Left forelimb (tissue), 1 donor: ENCODE measurements at places on chromosomes 1 and 21.

GRCh38 chr1:183075861-183076260, 52.6 kb downstream of the LAMC1 start:
- no peak for DNase-seq

- DNase-seq: no peak
These were observed 7.2 kb downstream of the INAVA start for GRCh38 chr1:200901796-200902444.

DNA sequence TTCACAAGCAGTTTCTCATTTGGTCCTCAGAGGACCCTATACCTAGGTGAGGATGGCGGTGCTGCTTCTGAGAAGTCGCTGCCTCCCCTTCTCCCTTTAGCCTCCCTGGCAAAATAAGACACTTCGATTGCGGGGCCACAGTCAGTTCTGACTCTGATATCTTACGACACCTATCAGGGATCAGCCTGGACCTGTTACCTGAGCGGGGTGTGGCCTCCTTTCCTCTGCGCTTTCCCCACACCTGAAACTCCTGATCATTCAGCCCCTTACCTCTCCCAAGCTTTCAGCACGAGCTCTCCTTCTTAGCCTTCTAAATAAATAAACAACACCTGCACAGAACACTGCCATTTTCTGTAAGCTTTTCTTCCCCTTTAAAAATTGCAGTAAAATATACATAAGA, 24.6 kb upstream of the GPR137B start:
- DNase-seq: no peak

- DNase-seq: no peak
These were observed 21.3 kb downstream of the MRPL37 start for GRCh38 chr1:54221113-54221834.

GRCh38 chr21:44523567-44524413, 16.2 kb downstream of the KRTAP10-1 start:
- DNase-seq: peak; percentile 53

DNA sequence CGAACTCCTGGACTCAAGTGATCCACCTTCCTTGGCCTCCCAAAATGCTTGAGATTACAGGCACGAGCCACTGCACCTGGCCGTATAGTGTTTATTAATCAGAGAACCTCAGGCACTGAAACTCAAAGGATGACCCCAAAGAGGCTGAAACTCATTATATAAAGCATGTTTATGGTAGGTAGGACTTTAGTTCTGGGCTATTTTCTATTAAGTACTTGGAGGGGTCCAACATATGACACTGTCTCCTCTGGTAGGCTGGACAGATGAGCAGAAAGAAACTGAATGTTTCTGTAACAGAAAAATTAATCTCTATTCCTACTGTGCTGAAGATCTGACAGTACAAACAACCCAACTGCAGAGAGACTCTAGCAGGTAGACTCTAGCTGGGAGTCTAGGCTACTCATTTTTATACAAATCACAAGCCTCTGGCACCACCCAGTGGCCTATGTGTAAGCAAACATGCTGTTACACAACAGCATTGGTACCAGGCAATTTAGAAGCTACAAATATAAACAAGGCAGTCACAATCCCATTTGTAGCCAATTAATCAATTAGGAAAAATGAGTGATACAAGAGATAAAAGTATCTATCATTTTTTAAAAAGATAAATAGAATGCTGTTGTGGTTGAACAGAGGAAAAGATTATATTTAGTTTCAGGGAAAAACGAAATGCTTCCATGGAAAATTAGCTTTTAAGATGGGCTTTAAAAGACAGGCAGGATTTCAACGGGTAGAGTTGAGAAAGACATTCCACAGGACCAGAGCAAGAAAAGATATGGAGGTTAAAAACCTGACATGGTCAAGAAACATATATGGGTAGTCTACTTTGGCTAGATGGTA, 10.4 kb downstream of the DCAF8 start:
- no peak for DNase-seq

DNA sequence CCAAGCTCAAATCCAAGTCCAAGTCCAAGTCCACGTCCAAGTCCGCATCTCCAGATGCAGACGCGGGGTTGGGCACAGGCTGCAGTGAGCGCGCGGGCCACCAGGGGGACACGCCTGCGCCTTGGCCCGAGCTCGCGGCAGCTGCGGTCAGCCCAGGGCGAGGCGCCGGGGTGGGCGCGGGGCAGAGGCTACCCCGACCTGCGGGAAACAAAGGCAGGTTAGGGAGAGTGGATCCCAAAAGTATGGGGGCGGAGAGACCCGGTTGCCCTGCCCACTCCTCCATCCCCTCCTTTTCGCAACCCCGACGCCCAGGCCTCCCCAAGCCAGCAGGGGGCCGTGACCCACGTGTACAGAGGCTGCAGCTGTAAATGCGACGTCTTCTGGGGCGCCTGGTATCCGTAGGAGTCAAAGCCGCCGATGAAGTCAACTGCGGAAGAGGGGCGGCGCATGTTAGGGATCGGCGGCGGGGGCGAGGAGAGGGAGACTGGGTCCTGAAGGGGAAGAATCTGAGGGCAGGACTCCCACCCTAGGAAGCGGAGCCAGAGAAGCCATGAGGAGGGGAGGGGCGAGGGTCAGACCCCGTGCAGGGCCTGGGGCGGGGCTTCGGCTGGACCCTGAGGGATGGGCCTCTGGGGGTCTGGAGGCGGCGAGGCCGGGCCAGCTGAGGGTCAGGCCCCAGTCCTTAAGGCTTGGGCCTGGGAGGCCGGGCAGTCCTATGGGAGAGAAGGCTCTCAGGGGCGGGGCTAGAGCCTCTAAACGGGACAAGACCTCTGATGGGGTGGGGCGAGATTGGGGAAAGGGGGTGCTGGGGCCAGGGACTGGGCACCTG, 58.0 kb downstream of the NKAIN1 start:
- DNase-seq: peak; percentile 85

- DNase-seq: no peak
These were observed 16.2 kb downstream of the INSRR start for GRCh38 chr1:156842618-156843300.

DNA sequence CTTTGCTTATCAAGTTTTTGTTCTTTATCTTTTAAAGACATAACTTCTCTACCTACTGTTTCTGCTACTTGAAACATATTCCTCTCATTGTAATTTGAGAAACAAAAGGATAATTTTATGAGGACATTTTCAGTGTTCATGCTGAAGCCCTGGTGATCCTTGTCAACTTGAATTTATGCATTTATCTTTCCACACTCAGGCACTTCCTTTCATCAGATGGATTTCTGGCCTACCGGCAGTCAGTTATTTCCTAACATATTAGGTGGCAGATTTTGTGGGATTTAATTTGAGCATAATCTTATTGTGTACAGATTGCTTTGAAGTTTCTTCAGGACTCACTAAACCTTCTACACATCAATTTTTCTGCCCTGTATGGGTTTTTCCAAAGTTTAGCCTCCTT, 75.0 kb downstream of the RGL1 start:
- DNase-seq: no peak

GRCh38 chr1:26025517-26025916, 3.9 kb downstream of the EXTL1 start:
- no peak for DNase-seq

- no peak for DNase-seq
These were observed 113.6 kb downstream of the UCHL5 start for GRCh38 chr1:192945390-192946130.

DNA sequence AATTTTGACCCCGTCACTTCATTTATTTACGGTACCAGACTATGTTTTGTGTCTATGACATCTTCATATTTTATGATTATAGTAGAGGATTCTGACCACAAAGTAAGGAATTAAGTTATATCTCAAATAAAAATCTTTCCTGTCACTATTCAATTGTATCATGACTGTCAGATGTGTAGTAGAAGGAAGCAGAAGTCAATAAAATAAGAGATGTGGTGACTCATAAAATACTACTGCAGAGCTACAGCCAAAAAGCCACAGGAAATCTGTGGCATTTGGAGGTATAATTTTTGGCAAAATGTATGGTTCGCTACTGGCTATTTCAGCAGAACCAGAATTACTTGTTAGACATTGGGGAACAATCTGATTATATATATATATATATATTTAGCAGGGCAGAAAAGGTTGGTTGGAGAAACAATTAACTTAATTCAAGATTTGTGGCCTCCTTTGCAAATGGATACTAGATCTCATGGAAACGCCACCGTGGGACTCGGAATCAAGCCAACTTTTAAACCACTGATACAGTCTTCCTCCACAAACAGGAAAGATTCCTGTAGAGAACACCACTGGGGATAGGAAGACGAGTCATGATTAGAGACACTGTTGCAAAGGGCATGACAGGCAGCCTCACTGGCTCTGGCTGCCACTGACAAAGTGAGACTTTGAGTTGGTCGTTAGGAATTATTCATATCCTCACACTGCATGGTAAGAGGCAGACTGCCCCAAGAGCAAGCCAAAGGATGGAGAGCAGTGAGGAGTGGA, 5.1 kb downstream of the FCRL2 start:
- DNase-seq: no peak

- no peak for DNase-seq
These were observed 20.4 kb downstream of the OLFML2B start for GRCh38 chr1:162003061-162003829.

- DNase-seq: peak; percentile 38
These were observed 39.1 kb downstream of the KCNC4 start for GRCh38 chr1:110249256-110249655.

- DNase-seq: no peak
These were observed 163.2 kb downstream of the ZBTB18 start for GRCh38 chr1:244214009-244214967.

DNA sequence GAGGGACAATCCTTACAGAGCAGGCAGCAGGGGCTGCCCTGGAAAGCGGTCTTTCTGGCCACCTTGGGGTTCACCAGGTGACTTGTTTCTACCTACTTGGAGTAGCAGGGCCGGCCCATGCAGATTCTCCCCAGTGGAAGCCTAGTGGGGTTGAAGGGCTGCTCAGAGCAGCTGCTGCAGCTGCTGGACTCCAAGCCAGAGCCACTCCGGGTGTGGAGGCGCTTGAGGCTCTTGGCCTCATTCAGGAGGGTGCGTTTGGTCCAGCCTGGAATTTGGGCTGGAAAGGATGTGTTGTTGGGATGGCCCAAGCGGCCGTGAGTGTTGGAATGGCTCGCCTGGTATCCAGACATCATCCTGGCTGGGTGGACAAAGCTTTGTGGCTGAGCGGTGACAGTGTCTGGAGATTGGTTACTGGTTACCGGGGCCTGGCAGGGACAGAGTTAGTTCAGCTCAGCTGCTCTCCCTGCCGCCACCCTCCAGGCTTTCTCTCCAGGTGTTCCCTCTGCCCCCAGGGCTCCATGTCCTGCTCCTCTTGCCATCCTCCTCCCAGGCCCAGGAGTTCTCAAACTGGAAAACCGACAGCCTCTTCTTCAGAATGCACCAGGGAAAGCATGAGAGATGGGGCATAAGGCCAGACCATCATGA, 14.2 kb upstream of the HSPG2 start:
- no peak for DNase-seq

- DNase-seq: no peak
These were observed 179.6 kb downstream of the TPR start for GRCh38 chr1:186195377-186195931.

- no peak for DNase-seq
These were observed at the start of gene CTNNBIP1 for GRCh38 chr1:9910076-9910422. CTNNBIP1 (minus strand) TSS chr1:9910269; CDS start chr1:9872064, 38,205 bp downstream.

GRCh38 chr1:76250271-76250670, 175.7 kb downstream of the ST6GALNAC3 start:
- DNase-seq: no peak

DNA sequence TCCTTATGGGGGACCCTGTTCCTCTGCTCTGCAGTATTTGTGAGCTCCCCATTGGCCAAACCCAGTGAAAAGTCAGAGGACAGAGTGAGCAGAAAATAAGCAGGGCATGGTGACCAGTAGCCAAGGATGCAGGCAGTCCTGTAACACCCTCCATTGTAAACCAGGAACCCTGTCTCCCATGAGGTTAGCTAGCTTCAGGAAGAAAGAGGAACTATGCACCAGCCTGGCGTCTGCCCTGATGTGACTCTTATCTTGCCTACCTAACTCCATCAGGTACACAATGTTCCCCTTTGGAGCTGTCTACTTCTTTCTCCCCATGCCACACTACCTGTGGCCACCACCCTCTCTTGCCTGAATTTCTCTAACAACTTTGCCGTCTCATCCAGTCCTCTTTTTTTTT, 119.2 kb downstream of the LRIG2 start:
- no peak for DNase-seq

GRCh38 chr1:204650911-204651570, 34.5 kb downstream of the LRRN2 start:
- no peak for DNase-seq

GRCh38 chr1:1055841-1056736, 18.0 kb downstream of the RNF223 start:
- DNase-seq: no peak

DNA sequence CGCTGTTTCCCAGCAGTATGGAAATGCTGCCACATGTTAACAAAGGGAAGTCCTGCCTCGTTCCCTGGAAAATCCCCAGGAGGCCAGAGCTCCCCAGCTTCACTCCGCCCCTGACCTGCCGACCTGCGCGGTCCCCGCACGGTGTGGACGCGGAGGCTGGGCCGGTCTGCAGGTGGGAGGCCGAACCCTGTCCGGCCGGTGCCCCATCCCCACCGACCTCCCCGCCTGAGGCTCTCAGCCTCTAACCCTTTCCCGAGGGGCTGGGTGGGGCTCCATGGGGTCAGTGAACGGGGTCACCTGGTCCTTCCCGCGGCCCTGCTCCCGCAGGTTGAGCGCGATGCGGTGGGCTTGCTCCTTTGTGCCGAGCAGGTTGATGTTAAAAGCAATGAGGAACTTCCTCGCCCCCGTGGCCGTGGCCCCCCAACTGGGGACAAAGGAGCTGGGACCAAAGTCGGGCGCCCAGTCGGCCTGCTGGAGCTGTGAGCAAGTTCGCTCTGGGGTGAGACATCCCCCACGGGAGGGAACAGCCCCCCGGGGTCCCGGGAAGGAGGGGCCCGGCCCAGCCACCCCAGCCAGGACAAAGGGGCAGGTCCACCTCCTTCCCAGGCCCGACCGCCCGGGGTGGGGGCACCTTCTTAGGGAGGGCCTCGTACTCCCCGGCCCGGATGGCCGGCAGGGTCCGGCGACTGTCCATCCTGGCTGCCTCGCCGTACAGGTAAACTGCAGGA, 4.0 kb downstream of the FTCD start:
- DNase-seq: peak; percentile 61

GRCh38 chr1:89547563-89548116, 23.0 kb downstream of the LRRC8B start:
- DNase-seq: no peak

- no peak for DNase-seq
These were observed 17.3 kb upstream of the TRIM67 start for GRCh38 chr1:231144416-231145193.

DNA sequence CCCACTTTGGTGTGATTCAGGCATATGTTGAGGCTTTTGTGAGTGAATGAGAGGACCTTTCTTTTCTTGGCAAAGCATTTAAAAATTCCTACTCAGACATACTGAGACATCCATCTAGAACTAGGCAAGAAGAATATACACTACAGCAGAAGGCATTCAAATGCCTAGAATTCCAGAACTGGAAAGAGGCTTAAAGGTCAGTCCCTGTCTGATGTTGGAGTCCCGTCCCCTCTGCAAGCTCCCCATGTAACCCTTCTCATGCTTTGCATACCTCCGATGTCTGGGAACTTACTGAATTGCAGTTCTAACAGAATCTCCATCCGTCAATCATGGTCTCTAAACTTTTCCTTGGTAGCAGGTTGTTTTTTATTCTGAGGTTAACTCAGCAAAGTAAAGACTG, 152.9 kb downstream of the ATP6V1G3 start:
- DNase-seq: no peak
